ENCODE measurements at places on chromosomes 4 and X. TPM values are rescaled to one million over a fixed set of nuclear protein-coding genes. Genes with fewer than 3 reads are reported as not detected.

CT47B1 gene
- total RNA-seq: not detected

MORF4L2 gene
- 104 TPM for total RNA-seq

ZAR1 gene
- total RNA-seq: not detected

CFAP47 gene
- not detected for total RNA-seq

SPCS3 gene
- total RNA-seq: 224 TPM

PNPLA4 gene
- total RNA-seq: not detected

FBXL5 gene
- 140 TPM for total RNA-seq

PLP1 gene
- 36.9 TPM for total RNA-seq

USP51 gene
- total RNA-seq: 2.2 TPM

PLAC1 gene
- total RNA-seq: not detected

ANKRD50 gene
- total RNA-seq: 16.2 TPM

GUCY1A1 gene
- total RNA-seq: 49.1 TPM

TEX13D gene
- 1.2 TPM for total RNA-seq

SORCS2 gene
- 6.2 TPM for total RNA-seq

RASGEF1B gene
- 9.3 TPM for total RNA-seq

SH3RF1 gene
- total RNA-seq: 16.3 TPM

CT45A10 gene
- not detected for total RNA-seq

SPIN4 gene
- 3.2 TPM for total RNA-seq

PRDM8 gene
- not detected for total RNA-seq

HOPX gene
- 23.5 TPM for total RNA-seq

SPANXN4 gene
- not detected for total RNA-seq

GPC3 gene
- total RNA-seq: 6.1 TPM

VGLL1 gene
- not detected for total RNA-seq

DACH2 gene
- not detected for total RNA-seq

EVC2 gene
- 11.2 TPM for total RNA-seq

MXRA5 gene
- 0.58 TPM for total RNA-seq
